ENCODE measurements at places on chromosomes 6 and 20.

GRCh38 chr20:55094353-55094861 lies 619.0 kb downstream of the DOK5 start:
- no peak for DNase-seq

GRCh38 chr6:144840619-144841018 lies 555.5 kb downstream of the UTRN start:
- DNase-seq = no peak

- DNase-seq = no peak
Observed at GRCh38 chr20:8647961-8648441, 420.9 kb upstream of the PLCB4 start.

DNA sequence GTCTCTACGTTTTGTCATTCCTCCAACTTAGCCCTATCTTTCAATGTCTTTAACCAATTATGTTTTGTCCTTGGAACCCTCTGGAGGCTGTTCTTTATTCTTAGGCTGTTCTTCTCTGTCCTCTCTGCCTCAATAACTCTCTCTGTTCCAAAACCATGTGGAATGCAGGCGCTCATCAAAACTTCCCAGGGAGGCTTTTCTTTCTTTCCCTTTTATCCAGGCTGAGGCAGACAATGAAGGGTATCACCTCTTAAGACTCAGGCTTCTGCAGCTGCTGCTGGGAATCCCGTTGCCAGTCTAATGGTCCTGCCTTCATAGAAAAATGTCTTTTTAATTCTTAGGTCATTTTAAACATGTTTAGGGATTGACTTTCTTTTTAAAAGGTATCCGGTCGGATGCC lies 544.7 kb downstream of the CDH26 start:
- no peak for DNase-seq

DNA sequence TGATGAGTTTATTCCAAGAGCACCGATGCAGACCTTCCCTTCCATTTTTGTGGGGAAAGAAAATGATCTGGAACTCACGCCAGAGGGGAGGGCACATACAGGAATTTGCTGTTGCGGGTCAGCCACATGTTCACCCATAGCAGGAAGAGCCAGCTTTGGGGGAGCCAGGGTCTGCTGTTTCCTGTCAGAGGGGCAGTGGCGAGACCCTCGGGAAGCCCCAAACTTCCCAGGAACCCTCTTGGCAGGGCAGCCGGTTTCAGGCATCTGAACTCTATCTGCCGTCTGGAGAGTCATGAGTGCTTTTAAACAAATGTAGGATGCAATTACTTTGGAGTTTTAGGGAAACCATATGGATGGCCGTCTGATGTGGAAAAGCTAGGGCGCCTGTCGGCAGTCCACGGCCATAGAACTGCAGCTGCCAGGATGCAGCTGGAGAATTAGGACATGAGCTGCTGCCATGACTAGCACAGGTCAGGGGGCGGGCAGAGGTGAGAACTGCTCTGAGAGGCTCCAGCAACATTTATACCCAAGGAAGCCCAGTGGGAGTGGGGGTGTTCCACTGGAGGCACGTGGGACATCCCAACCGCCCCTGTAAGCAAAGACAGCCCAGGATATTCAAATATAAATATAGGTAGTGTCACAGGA lies 14.8 kb upstream of the SERPINB9 start:
- no peak for DNase-seq

DNA sequence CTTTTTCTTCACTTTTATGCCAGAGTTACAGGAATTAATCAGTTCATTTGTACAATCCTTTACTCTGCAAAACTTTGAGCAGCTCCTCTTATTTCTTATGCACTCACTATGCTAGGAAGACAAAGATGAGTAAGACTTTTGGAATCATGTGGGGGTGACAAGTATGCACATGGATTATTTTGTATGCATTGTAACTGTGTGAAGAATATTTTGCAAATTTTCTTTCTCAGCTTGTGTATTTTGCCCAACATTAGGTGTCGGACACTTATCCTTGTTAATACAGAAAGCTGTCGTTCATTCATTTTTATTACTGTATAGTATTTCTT lies 88.6 kb downstream of the PPP1R14C start:
- DNase-seq = no peak

DNA sequence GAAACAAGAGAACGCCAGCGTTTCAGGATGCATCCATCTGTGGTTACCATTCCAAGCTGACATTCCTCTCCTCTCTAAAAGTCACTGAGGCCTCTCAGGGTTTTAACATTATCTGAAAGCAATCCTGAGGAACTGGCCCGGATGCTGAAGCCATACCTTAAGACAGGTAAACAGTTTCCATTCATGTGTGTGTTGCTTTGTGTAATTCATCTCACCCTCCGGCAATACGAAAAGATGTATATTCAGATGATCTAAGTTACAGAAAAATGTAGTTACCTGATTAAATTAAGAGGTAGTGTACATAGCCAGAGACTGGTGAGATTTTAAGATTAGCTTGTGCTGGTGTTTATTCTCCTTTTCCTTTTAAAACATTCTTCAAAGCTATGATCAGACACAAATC lies 68.4 kb upstream of the BACH2 start:
- DNase-seq = no peak

DNA sequence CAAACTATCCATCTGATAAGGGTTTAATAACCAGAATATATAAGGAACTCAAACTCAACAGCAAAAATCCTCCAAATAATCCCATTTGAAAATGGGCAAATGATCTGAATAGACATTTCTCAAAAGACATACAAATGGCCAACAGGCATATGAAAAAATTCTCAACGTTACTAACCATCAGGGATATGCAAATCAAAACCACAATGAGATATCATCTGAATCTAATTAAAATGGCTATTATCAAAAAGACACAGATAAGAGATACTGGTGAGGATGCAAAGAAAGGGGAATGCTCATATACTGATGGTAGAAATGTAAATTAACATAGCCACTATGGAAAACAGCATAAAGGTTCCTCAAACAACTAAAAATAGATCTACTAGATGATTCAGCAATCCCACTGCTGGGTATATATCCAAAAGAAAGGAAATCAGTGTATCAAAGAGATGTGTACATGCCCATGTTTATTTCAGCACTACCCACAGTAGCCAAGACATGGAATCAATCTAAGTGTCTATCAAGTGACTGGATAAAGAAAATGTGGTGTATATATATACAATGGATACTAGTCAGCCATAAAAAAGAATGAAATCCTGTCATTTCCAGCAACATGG lies 6.1 kb upstream of the BRD2 start:
- DNase-seq = no peak

DNA sequence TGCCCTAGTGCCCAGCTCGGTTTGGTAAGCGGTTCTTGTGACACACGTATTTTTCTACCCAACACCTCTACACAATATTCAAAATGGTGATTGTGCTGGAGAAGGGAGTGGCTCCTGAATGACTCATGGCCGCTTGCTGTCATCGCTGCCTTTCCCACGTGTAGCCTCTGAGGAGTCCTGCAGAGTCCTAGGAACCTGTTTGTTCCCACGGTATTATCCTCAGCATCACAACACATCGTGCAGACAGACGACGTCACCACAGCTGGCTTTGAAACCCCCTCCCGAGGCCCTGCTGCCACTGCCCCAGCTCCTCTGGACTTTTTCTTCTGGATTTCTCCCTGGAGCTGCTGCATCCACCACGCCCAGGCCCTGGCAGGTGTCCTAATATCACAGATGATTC lies 353.5 kb downstream of the SMOC2 start:
- no peak for DNase-seq

DNA sequence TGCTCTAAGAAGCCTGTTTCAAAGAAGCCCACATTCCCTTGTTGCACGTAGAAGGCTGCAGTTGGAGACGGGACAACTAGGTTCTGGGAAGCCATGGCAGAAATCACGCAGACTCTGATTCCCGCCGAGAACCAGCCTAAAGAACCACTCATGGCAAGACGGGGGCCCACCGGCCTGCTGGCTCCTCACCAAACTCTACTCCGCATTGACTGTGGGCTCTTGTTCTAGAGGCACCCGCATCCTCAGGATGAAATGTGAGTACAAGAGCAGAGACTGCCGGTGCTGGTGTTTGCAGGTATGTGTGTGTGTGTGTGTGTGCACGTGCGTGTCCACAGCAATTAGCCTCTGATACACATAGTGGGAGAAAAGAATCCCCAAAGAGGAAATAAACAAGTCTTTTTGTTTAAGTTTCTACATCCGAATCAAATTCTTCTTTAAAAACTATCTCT lies 42.3 kb upstream of the NR2E1 start:
- no peak for DNase-seq

DNA sequence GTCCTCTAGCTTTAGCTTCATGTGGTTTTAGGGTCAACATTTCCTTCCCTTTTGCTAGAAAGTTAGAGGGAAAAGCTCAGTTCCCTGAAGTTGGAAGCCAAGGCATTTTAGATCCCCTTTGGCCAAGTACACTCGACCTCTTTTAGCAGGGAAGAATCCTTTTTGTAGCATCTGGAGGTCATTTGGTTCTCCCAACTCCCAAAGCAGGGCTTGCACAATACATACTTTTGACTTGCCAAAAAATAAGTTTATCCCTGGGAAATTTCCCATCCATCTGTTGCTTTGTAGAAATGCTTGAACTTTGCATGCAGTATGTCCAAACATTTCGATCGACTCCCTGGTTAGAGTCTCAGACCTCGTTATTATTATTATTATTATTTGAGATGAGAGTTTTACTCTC lies 4.6 kb upstream of the EDEM2 start:
- peak; percentile 85 for DNase-seq

- DNase-seq = no peak
Observed at GRCh38 chr20:34061695-34062094, 50.3 kb downstream of the EIF2S2 start.

DNA sequence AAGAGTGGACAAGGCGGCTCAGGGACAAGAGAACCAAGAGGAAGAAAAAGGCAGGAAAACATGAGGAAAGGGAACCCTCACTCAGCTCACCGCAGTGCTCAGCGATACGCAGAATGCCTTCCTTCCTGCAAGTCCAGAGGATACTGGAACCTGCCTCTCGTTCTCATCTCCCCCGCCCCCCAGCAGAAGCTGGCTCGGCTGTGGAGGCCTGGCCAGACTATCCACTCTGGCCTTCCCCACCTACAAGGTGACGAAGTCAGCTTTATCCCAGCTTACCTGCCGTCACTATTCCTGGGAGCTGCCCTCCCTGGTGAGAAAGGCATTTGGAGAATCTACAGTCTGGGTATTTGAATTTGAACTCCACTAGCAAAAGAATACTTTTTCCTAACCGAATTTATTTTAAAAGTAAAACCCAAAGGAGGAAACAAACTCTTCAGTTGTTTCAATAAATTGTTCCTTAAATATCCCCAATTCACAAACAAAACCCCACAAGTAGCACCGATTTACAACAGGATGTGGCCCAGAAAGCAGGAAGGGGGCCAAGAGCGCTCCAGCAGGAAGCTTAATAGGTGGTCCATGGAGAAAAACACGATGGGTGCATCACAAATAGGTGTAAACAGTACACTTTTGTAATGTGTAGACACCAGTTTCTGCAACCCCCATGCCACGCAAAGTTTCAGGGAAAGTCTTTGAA lies 2.1 kb upstream of the DIDO1 start:
- DNase-seq = peak; percentile 56

- no peak for DNase-seq
Observed at GRCh38 chr6:122068291-122068769, 331.1 kb upstream of the HSF2 start.

- DNase-seq = peak; percentile 99
Observed at GRCh38 chr20:63594043-63594561, 20.1 kb upstream of the HELZ2 start.

DNA sequence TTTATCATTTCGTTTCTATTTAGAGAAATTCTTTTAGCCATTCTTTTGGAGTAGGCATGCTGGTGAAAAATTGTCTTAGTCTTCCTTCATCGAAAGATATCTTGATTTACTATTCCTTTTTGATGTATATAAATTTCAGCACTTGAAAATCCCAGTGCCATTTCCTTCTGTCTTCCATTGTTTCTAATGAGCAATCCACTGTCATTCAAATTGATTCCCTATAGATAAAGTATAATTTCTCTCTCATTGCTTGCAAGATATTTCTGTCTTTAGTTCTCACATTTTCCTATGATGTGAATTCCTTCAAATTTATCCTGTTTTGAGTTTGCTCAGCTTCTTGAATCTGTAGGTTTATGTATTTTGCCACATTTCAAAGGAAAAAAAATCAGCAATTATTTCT lies 251.1 kb upstream of the CHD6 start:
- DNase-seq = no peak

- DNase-seq = no peak
Observed at GRCh38 chr6:137724018-137724403, 143.0 kb upstream of the TNFAIP3 start.

DNA sequence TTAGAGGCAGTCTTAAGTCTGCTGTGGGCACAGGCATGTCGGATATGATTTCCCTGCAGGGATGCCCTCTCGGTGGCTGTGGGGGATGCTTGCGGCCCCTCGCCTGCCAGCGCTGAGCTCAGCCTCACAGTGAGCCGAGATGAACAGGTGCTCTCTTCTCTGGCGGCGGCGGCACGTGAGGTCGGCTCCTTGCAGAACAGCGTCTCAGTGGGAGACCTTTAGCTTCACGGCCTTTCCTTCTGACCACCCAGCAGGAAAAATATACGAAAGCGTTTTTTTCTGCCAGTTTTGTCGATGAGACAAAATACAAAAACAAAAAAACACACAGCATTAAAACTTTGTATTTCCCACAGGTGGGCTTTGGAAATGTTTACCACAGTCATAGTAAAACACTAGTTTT lies 23.6 kb downstream of the FOXA2 start:
- no peak for DNase-seq

- no peak for DNase-seq
Observed at GRCh38 chr6:34836008-34836407, 44.1 kb downstream of the BLTP3A start.

GRCh38 chr6:135280375-135281136 lies 99.4 kb downstream of the MYB start:
- DNase-seq = no peak

DNA sequence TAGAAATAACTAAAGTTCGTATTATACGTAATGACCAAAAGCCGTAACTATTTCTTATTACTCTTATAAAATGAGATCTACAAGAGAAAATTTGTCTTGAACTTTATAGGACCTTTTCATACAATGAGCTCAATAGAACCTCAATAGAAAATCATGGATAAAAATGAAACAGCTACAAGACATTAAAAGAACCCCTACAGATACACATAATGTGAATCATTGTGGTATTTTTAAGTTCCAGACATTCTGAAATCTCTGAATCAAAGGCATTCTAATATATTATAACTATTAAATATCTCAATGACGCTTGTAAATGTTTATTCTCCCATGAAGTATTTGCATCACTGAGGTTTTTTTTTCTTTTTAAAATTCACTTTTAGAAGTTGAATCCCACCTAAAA lies 22.2 kb upstream of the POU3F2 start:
- no peak for DNase-seq

DNA sequence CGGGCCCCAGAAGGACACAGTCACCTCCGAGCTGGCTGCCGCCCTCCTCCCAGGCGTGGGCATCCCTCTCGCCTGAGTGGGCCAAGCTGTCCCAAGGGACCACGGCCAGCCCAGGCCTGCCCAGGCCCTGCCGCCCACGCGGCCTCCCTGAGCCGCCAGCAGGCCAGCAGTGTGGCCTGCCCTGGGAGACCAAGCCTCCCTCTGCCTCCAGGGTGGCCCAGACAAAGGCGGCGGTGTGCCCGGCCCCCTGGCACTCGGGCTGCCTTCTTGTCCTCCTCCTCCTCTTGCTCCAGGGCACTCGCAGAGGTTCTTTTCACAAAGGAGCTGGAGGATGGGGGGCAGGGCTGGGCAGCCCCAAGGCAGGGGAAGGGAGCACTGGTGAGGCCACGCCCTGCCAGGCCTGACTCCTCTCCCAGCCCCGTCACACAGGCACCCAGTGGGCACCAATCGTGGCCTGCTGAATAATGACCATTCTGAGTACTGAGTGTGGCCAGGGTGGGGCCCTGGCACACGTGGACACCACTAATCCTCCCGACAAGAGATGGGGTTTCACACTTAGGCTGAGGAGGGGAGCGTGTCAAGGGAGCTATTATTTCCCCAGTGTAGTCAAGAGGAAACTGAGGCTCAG lies 25.3 kb downstream of the NOL4L start:
- peak; percentile 90 for DNase-seq
